AG04449 (cell line): ENCODE measurements at places on chromosomes 12 and 14.

- DNase-seq = no peak
Observed at GRCh38 chr14:100468557-100468956, 118.7 kb downstream of the BEGAIN start.

DNA sequence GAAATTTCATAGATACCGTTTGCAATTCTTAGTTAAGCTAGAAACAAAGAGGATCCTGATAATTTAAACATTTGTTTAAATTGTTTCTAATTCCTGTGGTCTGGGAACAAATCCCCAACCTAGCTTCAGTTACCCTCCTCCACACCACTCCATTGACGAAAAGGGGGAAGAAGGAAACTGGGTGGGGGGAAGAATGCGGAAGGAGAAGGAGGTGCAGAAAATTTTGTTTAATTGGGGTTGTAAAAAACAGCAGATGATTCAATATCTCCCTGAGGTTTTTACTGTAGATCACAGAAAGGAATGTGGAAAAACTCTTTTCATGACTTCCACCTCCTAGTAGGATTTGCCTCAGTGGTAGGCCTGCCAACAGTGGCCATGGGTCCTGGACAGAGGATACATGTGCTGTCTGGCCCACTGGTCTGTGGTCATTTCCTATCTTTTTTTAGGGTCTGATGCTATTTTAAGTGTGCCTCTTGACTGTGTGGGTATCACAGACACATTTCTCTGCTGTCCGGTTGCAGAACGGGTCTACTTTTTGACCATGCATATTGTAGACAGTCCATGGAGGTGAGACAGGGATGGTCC lies 122.9 kb upstream of the PCED1B start:
- DNase-seq = no peak

DNA sequence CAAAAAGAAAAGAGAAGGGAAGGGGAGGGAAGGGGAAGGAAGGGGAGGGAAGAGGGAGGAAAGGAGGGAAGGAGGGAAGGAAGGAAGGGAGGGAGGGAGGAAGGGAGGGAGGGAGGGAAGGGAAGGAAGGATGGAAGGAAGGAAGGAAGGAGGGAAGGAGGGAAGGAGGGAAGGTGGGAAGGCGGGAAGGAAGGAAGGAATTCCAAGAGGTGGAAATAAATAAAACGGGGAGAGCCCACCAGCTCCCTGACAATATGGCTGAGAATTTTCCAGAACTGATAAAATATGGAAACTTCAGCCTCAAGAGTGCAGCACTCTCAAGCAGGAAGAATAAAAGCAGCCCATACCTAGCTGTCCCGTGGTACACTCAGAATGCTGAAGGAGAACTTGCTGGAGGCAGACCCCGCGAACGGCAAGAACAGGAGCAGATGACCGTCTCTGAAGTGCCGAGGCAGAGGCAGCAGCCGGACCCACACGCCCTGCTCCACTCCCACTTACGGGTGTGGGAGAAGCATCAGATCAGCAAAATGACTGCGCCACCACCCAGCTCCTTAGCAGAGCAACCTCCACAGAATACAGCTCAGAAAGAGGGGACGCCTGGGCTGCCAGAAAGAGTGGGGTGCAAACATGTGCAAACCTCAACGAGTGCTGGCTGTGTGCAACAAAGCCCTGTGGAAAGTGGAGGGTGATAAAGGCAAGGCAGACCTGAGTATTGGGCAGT lies 34.1 kb upstream of the INF2 start:
- DNase-seq = no peak

GRCh38 chr14:87059060-87059839 lies 933.7 kb downstream of the GALC start:
- DNase-seq = no peak

DNA sequence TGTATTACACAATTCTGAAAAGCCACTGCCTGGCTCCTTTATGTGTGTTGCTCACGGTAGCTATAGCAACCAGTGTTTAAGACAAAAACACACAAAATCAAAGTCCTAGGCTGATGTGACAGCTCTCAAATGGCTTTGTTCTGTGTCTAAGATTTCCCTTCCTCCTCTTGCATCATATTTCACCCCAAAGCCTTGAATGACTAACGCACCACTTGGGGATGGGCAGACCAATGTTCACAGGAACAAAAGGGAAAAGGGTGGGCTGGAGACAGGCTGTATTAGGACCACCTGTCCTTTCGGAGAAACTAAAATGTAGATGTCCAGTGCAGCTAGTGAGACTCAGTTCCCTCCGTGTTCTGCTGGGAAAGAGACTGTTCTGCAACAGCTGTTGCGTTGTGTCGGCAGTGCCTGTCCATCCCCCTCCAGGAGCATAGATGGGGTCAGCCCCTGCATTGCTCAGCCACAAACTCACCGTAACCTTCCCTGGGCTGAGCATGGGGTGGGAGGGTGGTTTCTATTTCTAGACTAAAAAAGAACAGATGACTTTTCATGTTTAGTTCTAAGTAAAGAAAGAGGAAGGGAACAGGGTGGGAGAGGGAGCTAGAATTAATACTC lies 26.8 kb upstream of the DAAM1 start:
- DNase-seq = peak; percentile 16
